ENCODE measurements at places on chromosomes 12 and 14.

GRCh38 chr14:99688629-99689028 lies 4.5 kb downstream of the CYP46A1 start:
- no peak for DNase-seq

DNA sequence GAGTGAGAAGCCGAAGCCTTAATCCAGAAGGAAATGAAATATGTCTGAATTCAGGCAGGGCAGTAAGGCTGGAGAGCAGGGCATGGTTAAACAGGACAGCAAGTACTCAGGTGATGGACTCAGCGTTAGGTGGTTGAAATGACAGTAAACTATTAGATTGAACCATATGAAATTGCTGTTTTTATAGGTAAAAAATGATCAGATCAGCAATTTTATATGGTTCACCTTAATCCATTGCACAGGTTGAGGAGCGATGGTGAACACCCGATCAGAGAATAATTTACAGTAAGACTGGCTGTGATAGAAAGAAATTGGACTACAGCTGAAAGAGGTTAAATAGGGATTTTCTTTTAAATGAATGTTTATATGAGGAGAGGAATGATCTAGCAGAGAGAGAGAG lies 56.6 kb downstream of the TTC6 start:
- DNase-seq, result no peak

GRCh38 chr12:22765421-22766130 lies 140.6 kb downstream of the ETNK1 start:
- no peak for DNase-seq

GRCh38 chr14:72996916-72997315 lies 30.0 kb downstream of the ZFYVE1 start:
- no peak for DNase-seq

- DNase-seq, result no peak
These were observed 120.1 kb upstream of the CCND2 start for GRCh38 chr12:4153343-4153892.
